GM13976 (cell line): ENCODE measurements at places on chromosomes 4 and X.

GRCh38 chr4:173534434-173534833 lies 4.4 kb upstream of the HAND2 start:
- DNase-seq, result no peak

GRCh38 chr4:14877246-14878225 lies 124.7 kb upstream of the CPEB2 start:
- DNase-seq, result no peak

GRCh38 chrX:146154191-146154590 lies 336.6 kb downstream of the SLITRK2 start:
- DNase-seq, result no peak

- no peak for DNase-seq
Observed at GRCh38 chr4:120921456-120922380, 808 bp downstream of the PRDM5 start.

DNA sequence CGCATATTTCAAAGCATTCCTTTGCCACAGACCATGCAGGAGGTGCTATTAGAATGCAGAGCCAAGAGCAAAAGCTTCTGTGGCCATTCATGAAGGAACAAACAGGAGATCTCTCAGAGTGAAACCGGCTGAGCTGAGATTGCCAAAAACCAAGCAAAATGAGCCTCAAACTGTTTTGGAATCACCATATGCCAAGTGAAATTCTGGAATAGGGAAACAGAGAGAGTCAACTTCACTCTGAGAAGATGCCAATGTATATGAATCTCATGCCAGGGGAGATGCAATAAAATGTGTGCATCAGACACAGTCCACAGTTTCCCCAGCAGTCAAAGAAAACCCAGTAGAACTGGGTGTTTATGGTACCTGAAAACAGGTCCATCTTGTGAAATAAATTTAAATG lies 42.3 kb downstream of the SRPX start:
- no peak for DNase-seq

DNA sequence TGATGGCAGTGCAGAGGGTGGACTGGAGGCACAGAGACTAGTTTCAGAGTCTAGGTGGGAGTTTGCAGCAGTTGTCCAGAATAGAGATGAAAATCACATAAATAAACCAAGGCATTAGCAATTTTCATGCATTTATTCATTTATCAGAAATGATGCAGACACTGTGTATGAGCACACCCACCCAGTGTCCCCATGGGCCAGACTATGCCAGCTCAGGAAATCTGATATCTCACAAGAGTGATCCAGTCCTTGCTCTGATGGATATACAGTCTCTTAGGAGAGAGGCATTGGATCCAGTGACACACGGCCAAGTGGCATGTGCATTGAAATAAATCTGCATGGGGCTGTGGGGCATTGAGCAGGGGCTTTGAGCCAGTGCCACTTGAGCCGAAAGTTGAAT lies 228.2 kb downstream of the FRMPD4 start:
- DNase-seq, result no peak

GRCh38 chr4:139576219-139576618 lies 20.2 kb upstream of the SETD7 start:
- no peak for DNase-seq

DNA sequence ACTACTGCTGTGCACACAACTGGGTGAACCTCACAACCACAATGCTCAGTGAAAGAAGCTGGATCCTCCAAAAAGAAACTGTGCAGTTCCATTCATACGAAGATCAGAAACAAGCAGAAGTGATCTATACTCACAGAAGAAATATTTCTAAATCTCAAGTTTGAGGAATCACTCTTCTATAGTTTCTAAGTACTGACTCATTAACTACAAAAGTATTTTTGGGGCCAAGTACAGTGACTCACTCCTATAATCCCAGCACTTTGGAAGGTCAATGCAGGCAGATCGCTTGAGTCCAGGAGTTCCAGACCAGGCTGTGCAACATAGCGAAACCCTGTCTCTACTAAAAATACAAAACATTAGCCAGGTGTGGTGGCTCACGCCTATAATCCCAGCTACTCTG lies 51.3 kb upstream of the RELL1 start:
- DNase-seq, result no peak

DNA sequence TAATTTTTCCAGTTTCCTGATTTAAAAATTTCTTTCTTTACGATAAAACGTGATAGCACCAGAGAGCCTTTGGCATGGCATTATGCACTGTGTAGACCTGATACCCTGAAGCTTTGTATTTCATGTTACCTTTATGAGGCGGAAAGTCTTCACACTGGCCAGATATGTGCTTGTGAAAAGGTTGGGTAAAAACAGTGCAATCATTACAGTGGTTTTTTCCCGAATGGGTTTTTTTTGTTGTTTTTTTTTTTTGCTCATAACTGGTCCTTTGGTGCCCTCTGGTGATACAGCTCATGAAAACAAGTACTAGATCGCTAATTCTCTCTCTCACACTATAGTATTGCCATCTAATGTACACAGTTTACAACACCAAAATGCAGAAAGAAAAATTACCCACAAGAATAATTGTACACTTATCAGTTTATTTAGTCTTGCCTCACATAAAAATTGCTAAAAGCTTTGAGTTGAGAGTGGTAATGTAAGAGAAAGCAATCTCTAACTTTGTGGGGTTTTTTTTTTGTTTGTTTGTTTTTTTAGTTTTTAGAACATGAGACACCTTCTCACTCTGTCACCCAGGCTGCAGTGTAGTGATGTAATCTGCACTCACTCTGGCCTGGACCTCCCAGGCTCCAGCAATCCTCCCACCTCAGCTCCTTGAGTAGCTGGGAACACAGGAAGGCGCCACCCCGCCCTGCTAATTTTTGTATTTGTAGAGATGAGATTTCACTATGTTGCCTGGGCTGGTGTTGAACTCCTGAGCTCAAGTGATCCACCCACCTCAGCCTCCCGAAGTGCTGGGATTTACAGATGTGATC lies 21.3 kb downstream of the SPCS3 start:
- peak; percentile 42 for DNase-seq

GRCh38 chrX:54473993-54474859 lies 21.8 kb downstream of the FGD1 start:
- DNase-seq, result no peak

GRCh38 chr4:123889507-123889906 lies 492.9 kb downstream of the SPRY1 start:
- DNase-seq, result no peak

DNA sequence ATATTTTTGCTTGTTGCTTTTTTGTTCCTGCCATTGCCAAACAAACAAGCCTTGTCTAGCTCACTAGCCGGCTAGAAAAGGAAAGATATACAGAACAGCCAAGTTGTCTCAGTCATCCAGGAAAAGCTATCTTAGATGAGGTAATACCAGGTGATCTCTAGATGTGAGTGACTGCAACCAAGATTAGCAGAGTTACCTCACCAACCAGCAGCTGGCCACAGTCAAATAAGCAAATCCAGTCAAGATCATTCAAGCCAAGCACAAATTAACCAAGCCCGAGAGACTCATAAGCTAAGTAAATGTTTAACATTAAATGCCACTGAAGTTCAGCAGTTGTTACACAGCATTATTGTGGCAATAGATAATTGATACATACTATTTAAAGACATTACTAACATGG lies 108.6 kb downstream of the CENPC start:
- no peak for DNase-seq

DNA sequence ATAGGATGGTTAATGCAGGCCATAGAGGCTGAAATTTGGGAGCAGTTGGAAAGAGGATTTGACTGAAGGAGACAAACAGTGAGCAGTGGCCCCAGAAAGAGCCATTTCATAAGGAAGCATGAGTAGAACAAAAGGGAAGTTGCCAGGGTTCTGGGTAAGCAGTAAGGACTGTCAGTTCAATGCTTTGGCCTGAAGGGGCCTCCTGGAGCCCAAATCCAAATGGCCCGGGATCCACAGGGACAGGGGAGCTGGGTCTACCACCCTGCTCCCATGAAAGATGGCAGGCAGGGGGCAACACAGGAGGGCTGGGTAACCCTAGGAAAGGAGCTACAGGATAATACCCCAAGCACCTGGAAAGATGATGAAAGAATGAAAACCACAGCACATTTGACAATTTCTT lies 4.1 kb upstream of the INTS6L start:
- no peak for DNase-seq

GRCh38 chr4:109051054-109051453 lies 251.4 kb downstream of the COL25A1 start:
- no peak for DNase-seq

- no peak for DNase-seq
Observed at GRCh38 chr4:31365006-31365690, 645.0 kb downstream of the PCDH7 start.

GRCh38 chrX:133390676-133391075 lies 24.6 kb downstream of the GPC4 start:
- no peak for DNase-seq

GRCh38 chr4:24488399-24489164 lies 95.8 kb downstream of the DHX15 start:
- peak; percentile 80 for DNase-seq

DNA sequence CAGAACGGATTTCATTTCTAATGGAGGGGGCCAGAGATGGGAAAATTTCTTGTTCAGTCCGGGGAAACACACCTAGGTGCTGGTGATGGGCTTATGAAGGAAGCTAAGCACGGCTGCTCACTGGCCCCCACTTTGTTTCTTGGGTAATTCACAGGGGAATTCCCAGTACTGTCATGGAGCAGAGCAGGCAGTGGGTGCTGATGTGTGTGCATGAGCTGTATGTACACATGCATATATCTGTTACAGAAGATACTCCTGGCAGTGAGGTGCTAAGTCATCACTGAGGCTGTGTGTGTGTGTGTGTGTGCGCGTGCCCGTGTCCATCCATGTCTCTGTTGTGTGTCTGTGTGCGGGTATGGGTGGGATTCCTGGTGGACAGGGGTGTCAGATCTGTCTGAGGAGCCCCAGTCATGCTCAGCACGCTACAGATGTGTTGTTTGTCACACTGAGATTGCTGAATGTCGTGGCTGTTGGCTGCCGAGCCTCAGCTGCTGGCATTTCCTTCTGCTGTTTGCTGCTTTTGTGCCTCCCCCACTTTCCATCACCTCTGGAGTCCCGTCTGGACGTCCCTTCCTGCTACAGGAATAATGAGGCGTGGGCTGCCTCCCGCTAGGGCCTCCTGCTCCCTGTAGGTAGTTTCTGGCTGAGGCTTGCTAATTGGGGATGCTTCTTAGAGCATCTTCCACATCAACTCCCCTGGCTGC lies 53.3 kb downstream of the JADE1 start:
- DNase-seq, result peak; percentile 71

- DNase-seq, result no peak
Observed at GRCh38 chr4:163562496-163562895, 68.0 kb downstream of the TMA16 start.

DNA sequence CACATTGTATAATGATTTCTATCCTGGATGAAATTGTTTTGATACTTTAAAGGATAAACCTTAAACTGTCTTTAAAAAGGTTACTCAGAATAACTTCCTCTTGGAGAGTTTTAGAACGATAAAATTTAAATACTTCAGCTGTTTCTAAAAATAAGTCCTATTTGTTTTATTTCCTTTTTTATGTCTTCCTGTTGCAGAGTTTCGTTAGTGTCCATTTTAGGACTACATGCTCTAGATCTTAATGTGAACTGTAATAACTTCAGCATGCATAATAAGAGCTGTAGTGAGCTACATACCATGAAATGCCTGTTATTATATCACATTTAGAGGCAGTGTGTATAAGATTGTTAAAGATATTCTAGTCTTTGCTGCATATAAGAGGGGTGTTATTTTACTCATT lies 14.6 kb downstream of the ATP10D start:
- no peak for DNase-seq

DNA sequence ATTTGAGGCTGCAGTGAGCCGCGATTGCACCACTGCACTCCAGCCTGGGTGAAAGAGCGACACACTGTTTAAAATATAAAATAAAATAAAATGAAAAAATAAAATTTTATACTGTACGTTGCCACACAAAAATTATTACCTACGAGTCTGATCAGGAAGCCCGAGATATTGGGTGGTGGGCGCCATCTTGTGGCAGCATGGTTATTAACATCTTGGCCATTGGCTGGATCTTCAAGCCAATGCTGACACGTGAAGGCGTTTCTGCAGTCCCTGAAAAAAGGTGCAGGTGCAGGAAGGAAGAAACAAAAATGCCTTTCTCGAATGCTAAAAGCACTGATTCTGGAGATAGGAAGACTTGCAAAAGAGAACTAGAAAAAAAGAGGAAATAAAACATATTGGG lies 4.9 kb upstream of the TLR8 start:
- DNase-seq, result peak; percentile 73

GRCh38 chrX:39910651-39911050 lies 187.1 kb downstream of the BCOR start:
- no peak for DNase-seq

GRCh38 chr4:139844459-139845036 lies 178.9 kb downstream of the MGST2 start:
- no peak for DNase-seq

DNA sequence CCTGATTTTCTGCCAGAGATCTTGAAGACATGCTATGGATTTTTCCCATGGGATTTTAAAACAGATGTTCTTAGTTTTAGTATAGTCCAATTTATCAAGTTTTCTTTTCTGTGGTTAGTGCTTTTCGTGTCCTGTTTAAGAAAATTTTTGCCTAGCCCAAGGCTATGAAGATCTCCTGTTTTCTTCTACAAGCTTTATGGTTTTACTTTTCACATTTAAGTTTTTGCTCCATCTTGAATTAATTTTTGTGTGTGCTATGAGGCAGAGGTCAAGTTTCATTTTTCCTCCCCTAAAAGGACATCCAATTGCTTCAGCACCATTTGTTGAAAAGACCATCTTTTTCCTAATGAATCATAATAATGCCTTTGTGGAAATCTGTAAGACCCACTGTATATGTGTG lies 65.6 kb downstream of the POLR2B start:
- DNase-seq, result no peak

DNA sequence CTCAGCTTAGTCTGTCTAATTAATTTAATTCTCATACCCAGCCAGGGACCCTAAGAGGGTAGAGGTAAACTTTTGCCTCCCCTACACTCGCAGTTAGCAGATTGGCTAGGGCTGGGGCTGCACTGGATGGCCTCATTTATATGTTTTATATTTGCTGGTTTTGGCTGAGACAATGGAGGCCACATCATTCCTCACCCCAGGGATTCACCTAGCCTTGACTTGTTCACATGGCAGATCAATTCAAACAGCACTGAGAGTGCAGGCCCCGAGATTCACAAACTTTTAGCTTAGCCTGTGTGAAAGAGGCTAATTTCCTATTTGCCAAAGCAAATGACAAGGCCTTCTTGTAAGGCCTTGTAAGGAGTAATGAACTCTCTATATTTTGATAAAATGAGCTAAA lies 844.4 kb downstream of the ARAP2 start:
- no peak for DNase-seq

- DNase-seq, result no peak
Observed at GRCh38 chrX:26606971-26607370, 391.0 kb downstream of the MAGEB5 start.

DNA sequence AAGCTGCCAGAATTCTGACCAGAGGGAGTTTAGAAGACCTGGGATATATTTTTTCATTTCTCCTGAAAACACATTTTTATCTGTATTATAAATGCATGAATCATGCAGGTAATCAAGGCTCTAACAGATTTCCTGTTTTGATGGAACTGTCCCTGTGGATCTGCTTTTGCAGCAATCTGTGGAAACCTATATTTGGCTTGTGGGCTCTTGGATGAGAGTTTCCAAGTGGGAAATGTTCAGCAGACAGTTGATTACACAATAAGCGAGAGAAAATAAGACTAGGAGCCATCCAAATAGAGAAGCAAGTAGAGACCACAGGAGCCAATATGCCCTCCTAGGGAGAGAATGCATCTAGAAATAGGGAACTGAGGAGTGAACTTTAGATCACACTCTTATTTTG lies 105.0 kb downstream of the NDST3 start:
- DNase-seq, result no peak
